Mesendoderm (in vitro differentiated cells): ENCODE measurements at places on chromosomes 1 and 21.

GRCh38 chr1:49651136-49651535 lies 372.6 kb downstream of the AGBL4 start:
- H3K27me3 ChIP-seq, result no peaks in the 10 kb centered on the region
- no peak overlapping the region for H3K4me3 ChIP-seq
- no peaks in the 10 kb centered on the region for H3K36me3 ChIP-seq
- no peaks in the 10 kb centered on the region for H3K4me1 ChIP-seq
- H3K27ac ChIP-seq, result no peak overlapping the region

DNA sequence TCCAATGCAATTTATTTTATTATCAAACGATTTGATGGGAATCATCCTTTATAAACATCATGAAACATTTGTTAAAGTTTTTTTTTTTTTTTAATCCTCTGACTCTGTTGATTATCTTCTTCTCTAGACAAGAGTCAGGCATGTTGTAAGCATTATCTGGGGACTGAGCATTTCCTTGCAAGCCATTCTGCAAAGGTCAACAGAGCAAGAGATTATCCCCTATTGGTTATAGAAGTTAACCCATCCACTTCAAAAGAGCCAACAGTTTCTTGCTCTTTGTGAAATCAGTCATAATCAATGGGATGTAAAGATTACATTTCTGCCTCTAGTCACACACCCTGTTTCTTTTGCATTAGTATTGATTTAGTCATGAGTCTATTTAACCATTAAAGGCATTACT lies 368.8 kb upstream of the ADGRL4 start:
- no peaks in the 10 kb centered on the region for H3K36me3 ChIP-seq
- H3K4me1 ChIP-seq, result no peaks in the 10 kb centered on the region
- H3K27ac ChIP-seq, result no peak overlapping the region
- no peak for DNase-seq
- H3K27me3 ChIP-seq, result no peaks in the 10 kb centered on the region

DNA sequence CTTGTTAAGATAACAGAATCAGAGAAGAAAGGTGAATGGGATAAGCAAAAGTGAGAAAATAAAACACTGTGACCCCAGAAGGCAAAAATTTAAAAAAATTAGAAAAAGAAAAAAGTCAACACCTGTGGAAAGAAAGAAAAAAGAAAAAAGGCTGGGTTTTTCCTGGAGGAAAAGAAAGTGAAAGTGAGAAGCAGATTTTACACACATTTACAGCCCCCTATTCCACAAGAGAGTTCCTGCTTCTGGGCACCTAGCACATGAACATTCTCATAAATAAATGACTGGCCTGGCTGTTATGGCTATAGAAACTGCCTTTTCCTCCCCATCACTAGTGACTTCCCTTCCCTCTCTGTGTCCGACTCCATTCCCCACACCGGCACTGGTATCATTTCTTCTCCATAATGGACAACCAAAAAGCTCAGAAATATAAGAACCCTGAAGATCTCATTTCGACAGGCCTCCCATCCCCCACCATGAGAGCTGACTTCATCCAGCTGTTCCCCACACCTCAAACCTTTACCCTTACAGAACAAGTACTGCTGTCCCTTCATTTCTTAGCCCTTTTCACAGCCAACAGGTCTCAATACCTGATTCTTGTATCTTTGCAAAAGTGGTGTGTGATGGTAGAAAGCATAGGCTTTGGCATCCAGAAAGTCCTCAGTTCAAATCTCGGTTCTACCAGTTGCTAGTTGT lies 12.6 kb downstream of the MTF1 start:
- no peak for DNase-seq
- peaks cover 2% of the 10 kb centered on the region for H3K36me3 ChIP-seq
- H3K4me1 ChIP-seq, result no peaks in the 10 kb centered on the region

DNA sequence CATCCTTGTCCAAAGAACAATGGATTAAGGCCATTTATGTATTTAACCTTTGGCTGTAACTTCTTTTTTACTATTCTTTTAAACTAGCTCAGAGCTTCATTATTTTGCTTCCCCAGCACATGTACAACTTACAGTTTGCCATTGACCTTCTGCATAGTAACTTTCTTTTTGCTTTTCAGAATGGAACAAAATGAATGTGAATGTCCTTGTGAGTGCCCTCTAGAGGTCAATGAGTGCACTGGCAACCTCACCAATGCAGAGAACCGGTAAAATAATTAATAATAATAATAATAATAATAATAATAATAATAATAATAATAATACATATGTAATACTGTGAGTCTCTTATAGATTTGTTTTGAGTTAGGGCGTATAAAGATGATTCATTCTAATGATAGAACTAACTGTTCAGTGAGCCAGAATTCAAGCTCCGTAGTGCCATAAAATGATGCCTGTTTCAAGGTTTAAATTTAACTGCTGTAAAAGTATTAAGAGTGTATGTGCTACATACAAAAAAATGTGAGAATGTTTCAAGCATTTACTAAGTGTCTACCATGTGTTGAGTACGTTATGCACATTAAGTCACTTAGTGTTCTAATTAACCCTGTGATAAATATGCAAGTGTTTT lies 69.0 kb upstream of the RAVER2 start:
- no peaks in the 10 kb centered on the region for H3K27me3 ChIP-seq
- DNase-seq, result no peak
- H3K4me3 ChIP-seq, result no peak overlapping the region
- H3K36me3 ChIP-seq, result peaks cover 17% of the 10 kb centered on the region
- no peaks in the 10 kb centered on the region for H3K4me1 ChIP-seq

DNA sequence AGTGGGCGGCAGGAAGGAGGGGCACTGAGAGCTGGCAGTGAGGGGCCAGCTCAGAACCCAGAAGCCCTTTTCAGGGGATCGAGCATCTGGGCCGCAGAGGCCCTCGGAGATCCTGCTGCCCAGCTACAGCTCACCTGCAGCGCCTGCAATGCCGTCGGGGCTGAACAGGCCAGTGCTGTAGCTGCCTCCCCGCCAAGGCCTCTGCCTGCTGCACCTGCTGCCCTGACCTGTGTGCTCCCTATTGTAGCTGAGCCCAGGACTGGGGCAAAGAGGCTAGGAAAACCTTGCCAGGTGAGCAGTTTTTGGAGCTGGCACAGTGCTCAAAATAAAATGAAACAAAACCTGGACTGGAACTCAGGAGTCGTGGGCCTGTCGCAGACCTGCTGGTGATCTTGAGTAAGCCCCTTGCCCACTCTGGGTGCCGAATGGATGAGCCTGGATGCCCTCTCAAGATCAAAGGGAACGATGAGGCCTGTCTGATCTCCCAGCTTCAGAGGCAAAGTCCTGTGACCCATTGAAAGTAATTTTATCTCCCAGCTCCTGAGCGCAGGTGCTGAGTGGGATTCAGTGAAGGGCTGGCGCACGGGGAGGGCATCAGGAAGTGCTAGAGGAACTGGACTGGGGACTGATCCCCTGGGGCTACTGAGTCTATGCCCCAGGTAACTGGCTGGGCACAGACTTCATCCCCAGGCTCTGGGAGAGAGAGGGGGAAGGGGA lies 154.6 kb downstream of the FOXD2 start:
- no peaks in the 10 kb centered on the region for H3K4me1 ChIP-seq
- peaks cover 7% of the 10 kb centered on the region for H3K27me3 ChIP-seq
- H3K27ac ChIP-seq, result no peak overlapping the region
- H3K36me3 ChIP-seq, result no peaks in the 10 kb centered on the region
- DNase-seq, result no peak

DNA sequence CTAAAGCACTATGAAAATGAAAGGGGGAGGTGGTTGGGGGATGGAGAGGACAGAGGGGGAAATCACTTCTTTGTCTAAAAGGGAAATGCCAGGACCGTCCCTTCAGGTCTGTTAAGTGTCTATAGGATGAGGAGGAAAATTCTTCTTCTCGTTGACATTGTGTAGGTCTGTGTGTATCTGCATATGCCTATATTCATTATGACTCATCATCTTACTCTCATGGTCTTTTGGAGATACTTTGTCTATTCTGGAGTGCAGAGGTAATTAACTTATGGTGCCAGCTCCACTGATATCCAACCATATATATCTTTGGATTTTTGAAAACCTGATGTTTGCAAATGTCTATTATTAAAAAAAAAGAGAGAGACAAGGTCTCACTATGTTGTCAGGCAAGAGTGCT lies 143.7 kb downstream of the PBX1 start:
- H3K4me3 ChIP-seq, result no peak overlapping the region
- no peak overlapping the region for H3K27ac ChIP-seq
- H3K27me3 ChIP-seq, result no peaks in the 10 kb centered on the region
- peaks cover 11% of the 10 kb centered on the region for H3K4me1 ChIP-seq
